ENCODE measurements at places on chromosomes 7 and 10.

DNA sequence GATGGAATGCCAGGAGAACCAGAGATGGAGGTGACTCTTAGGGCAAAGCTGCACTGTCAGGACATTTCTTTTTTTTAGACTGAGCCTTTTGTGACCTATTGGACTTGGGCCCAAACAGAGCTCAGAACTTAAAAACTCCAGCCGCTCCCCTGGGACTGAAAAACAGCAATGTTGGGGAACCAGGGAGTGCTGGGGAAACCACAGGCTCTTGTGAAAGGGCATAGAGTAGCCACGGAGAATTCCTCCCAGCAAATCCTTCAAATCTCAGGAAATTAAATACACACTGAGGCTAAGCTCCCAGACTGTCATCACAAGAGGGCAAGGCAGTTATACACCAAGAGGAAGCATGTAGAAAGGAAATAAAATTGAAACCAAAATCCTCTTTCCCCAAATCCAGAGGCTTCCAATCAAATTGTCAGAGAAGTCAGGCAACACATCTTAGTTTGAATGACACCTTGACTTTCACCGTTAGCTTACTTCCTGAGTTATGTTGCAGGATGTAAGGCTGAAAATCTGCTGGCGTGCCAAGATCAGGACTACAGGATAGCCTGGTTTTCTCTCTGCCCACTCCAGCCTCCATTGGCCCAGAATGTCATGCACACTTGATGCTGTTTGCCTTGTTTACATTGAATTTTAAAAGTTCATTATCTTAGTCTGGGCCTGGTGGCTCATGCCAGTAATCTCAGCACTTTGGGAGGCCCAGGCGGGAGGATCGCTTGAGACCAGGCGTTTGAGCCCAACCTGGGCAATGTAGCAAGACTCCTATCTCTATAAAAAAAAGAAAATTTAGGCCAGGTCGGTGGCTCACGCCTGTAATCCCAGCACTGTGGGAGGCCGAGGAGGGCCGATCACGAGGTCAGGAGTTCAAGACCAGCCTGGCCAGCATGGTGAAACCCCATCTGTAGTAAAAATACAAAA is 2.6 kb upstream of the RFC2 start:
- H3K27me3 ChIP-seq: no peaks in the 10 kb centered on the region
- peaks cover 4% of the 10 kb centered on the region for H3K36me3 ChIP-seq
- peaks cover 15% of the 10 kb centered on the region for H3K4me1 ChIP-seq
- no peak for DNase-seq

- no peaks in the 10 kb centered on the region for H3K36me3 ChIP-seq
- peaks cover 13% of the 10 kb centered on the region for H3K27me3 ChIP-seq
Measured at GRCh38 chr10:47454008-47454779, 29.7 kb downstream of the ANXA8 start.

DNA sequence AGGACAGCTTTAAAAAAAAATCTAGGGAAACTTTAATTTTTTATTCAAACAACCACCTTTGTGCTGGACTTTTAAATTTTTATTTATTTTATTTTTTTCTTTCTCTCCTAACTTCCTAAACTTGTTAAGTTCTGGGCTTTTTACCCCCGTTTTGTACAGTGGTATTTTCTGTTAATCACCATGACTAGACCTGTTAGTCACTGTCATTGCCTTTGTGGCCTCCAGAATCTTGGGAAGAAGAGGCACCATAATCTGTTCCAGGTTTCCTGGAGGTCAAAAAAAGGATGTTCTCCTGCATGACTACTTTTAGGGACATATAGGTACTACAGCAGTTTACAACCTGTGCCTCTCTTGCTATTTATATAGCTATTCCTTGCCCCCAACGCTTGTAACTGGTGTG is 31.1 kb upstream of the DDX50 start:
- H3K27me3 ChIP-seq: no peaks in the 10 kb centered on the region
- DNase-seq: no peak
- peaks cover 18% of the 10 kb centered on the region for H3K4me1 ChIP-seq
- H3K36me3 ChIP-seq: no peaks in the 10 kb centered on the region

GRCh38 chr10:19801369-19801768 is 14.9 kb upstream of the PLXDC2 start:
- no peaks in the 10 kb centered on the region for H3K4me1 ChIP-seq
- H3K36me3 ChIP-seq: no peaks in the 10 kb centered on the region
- no peak for DNase-seq
- H3K4me3 ChIP-seq: no peak overlapping the region
- no peaks in the 10 kb centered on the region for H3K27me3 ChIP-seq

GRCh38 chr10:110540031-110540430 is 27.5 kb upstream of the SMC3 start:
- no peak overlapping the region for H3K27ac ChIP-seq
- no peak overlapping the region for H3K4me3 ChIP-seq
- no peaks in the 10 kb centered on the region for H3K36me3 ChIP-seq
- no peak for DNase-seq
- peaks cover 5% of the 10 kb centered on the region for H3K27me3 ChIP-seq
